ENCODE measurements at places on chromosomes 3 and 15. TPM values are rescaled to one million over a fixed set of nuclear protein-coding genes. Genes with fewer than 3 reads are reported as not detected.

- no peak for DNase-seq
Measured at GRCh38 chr3:161555320-161555719, 58.7 kb downstream of the OTOL1 start.

DNA sequence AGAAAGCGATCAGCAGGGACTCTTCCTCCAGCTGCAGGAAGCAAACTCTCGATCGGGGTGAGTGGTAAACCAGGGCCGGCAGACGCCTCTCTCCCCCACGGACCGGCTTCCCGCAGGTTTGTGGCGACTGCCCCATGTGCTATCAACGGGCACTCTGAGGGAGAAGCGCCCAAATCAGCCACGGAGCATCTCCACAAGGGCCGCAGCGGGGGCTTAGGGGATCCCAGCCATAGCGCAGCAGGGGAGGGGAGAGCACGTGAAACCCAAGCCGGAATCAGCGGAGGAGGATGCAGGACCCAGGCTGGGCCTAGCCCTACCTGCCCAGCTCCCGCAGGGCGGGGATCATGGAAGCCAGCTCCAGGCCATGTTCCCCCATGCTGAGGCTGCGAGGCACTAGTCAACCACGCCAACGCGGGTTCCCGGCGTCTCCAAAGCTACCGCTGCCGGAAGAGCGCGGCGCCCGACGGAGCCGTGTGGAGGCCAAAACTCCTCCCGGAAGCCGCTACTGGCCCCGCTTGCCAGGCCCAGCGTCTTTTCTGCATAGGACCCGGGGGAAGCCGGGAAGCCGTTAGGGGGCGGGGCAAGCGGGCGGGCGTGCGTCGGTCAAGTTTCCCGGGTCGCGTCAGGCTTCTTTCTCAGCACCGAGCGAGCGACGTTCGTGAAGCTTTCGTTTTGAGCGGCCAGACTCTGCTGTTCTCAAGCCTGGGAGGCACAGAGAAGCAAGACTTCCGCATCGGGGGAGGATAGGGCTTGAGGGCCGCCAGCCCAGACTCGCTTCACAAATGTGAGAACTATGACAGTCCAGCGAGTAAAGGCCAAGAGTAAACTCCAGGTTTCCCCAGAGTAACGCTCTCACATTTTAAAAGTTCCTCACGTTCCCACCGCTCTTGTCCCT is at the start of gene ATR:
Gene ATR (minus strand): TSS at position 405 of the 895 bp plus-strand sequence. CDS start 29 bp downstream, at position 376.
- peak; percentile 95 for DNase-seq

- DNase-seq: no peak
Measured at GRCh38 chr15:70854666-70854976, 664 bp upstream of the LARP6 start.

DNA sequence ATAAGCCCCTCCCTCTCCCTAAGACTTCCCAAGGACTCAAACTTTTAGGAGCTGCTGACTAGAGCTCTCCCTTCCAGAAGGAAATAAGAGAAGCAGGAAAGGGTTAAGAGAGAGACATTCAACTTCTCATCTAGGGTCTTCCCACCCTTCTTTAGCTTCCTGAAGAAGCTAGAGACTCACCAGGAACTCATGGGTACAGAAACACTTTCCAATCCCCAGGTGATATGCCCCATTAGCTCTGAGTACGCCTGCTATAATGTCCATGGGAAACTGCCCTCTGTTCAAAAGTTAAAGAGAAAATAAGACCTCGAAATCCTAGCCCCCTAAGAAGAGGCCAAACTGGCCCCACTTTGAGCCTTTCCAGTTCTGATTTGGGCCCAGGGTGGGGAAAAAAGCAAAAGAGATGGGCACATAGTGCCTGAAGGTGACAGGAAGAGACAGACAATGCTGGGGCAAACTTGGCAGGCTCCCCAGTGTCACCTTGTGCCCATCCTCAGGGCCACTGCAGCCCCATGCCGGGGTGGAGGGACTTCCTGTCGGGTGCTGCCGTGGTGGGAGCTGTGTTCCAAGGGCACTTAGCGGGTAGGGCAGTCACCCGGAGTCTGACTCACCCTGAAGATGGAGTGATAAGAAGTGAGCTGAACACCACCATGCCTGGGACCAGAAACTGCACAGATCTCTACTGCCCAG is 29.5 kb downstream of the CCDC12 start:
- no peak for DNase-seq

The AADACL2 gene
- not detected for total RNA-seq

DNA sequence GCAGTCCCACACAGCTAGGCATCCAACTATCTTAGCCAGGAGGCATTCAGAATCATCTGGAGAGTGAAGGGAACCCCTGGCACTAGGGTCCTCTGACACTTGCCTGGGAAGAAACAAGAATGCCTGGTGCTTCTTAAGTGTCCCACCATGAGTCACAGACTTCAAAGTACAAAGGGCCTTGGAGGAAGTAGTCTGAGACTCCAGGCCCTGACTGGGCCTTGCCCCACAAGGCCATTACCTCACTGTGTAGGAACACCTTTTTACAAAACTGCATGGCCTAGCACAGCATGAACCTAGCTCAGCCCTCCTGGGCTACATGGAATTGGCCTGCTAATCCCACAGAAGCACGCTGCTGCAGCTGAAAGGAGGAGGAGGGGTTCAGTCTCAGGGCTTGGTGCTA is 104.5 kb upstream of the SLCO2A1 start:
- DNase-seq: no peak

- DNase-seq: no peak
Measured at GRCh38 chr3:134366221-134366927, 7.9 kb downstream of the AMOTL2 start.

DNA sequence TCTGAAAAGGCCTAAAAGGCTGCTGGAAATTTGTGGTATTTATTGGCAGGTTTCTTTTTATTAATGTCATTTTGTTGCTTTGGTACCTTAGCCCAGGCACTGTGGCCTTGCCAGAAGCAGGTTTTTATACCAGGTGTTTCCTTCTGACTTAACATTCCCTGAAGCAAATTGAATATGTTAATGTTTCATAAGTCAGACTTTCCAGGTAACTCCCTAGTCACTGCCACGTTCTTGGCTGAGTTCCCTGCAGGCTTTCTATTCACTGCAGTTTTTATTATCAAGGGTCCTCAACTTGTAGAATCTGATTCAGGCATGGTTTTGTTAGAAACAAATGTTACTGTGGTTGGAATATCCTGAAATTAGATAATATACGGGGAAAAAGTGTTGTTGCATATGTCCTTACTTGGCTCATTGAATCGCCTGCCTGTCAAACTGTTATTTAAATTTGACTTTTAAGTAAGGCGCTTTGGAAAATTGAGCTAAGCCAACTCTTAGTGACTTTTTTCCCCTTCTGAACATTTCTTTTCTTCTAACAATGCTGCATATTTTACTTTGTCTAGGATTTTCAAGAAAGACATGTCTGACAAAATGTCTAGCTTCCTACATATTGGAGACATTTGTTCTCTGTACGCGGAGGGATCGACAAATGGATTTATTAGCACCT is 22.9 kb downstream of the ITPR1 start:
- no peak for DNase-seq

DNA sequence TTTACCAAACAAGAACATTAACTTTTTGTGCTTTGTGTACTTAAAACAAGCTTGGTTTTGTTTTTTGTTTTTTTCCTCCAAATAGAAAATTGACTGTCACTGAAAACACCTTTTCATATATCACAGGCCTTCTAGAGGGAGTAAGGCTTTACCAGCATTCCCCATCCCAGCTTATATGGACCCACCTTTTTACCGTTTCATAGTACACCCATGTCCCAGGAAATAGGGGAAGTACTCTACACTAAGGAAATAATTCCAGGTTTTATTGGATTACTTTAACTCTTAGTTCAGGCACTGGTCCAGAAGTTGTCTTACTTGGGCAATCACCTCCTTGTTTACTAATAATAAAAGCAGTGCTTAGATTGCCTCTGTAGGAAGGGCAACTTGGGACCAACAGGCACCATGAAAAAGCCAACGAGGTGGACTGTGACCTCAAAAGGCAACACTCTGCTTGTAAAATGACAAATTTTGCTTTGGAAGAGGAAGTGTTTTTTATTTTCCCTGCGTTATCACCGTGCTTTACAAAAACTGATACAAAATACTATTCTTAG is 26.2 kb downstream of the HMG20A start:
- no peak for DNase-seq

DNA sequence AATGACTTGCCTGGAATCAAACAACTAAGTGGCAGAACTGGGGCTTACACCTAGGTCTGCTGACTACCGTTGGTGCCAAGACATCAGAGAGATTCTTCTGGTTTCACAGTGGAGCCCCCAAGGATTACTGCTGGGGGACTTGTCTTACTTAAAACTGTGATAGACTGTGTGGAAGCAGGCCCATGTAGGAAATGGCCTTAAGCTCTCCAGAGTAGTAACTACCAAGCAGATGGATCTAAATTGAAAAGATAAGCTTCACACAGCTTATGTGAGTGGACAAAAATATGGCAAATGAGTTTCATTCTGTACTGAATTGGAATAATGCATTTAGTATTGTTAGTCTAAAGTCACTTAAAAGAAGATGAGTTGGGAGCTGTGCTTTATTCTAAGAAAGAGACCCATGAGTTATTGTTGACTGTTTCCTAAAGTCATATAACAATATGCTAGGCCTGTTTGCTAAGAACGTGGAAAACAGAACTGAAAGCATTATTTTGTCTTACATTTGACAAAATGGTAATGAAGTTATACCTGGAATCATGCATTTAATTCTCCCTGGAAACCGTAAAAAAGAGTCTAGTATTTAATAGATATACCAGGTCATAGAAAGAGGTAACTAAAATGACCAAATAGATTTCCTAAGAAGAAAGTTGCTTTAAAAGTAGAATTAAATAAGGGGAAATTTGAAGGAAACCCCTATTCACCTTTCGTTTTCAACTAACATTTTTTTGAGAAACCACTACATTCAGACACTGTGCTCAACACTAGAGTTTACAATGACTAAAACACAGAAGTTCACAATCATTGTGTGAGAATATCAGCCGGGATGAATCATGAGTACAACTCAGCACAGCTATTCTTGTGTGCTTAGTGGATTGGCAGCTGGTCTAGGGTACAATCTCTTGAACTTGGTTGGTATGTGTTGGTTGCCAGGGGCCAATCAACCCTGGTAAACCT is 13.0 kb upstream of the MAPK6 start:
- DNase-seq: no peak

GRCh38 chr15:89179966-89180875 is 41.2 kb downstream of the RLBP1 start:
- DNase-seq: no peak

- no peak for DNase-seq
Measured at GRCh38 chr3:119891944-119892721, 110.2 kb downstream of the NR1I2 start.

- no peak for DNase-seq
Measured at GRCh38 chr15:81264072-81264857, 59.7 kb downstream of the STARD5 start.

DNA sequence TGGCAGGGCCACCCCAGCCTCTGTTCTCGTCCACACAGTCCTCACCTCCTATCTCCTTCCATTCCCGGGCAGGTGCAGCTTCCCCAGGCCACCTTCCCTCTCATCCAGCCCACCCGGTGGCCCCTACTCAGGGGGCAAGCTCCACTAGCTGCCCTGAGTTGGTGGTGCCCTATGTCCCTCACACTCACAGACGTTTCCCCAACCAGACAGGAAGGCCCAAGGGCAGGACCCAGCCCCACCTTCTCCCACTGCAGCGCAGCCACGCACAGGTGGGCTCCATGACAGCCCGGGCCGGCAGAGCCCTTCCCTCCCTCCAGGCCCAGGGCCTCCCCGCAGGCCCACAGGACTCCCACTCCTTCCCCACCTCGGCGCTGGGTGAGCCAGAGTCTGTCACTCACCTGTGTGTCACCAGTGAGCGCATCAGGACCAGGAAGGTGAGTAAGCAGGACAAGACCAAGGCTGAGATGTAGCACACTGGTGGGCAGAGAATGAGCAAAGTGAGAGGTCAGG is 11.1 kb downstream of the ISLR start:
- DNase-seq: no peak

The FAM3D gene
- 6.3 TPM for total RNA-seq

The MUSTN1 gene
- 2.9 TPM for total RNA-seq

DNA sequence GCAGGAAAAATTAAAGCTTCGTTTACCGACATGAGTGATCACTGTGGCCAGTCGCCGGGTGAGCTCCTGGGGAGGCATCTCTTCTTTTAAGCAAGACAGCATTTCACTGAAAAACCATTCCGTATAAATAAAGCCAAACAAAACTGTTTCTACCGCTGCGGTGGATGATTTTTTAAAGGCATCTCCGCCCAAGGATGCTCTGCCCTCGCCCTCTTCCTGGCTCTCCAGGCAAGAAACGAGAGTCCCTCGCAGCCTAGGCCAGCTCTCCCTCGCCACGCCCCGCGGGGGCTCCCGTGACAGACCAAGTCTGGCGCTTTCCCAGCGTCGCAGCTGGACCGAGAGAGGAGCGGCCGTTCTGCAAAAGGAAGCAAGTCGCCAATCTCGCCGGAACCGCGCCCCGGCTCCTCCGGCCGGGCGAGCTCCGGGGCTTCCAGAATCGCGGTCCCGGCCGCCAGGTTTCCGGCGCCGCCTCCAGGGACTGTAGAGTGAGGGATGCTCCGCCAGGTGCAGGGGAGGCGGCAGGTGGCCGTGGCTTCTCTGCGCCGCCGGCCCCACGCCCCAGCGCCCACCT is 458 bp downstream of the MCF2L2 start:
- peak; percentile 64 for DNase-seq

DNA sequence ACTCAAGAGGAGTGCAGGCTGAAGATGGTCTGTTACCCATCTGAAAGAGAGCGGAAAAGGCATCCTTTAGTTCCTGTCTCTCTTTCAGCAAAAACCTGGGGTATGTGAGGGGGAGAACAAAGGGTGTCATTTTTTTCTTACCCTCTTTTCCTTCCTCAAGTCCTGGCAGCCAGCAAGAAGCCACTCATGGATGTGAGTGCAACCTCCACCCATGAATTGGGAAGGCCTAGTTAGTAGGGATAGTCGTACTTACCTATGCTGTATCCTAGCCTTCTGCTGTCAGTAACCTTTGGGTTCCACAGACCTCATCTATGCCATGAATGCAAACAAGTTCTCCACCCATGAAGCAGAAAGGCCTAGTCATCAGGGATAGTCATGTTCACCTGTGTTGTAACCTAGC is 472.8 kb downstream of the ZIC1 start:
- no peak for DNase-seq

- no peak for DNase-seq
Measured at GRCh38 chr3:119660474-119661440, at the start of gene POPDC2. POPDC2 (minus strand) TSS chr3:119660589; CDS start chr3:119660423, 166 bp downstream.

DNA sequence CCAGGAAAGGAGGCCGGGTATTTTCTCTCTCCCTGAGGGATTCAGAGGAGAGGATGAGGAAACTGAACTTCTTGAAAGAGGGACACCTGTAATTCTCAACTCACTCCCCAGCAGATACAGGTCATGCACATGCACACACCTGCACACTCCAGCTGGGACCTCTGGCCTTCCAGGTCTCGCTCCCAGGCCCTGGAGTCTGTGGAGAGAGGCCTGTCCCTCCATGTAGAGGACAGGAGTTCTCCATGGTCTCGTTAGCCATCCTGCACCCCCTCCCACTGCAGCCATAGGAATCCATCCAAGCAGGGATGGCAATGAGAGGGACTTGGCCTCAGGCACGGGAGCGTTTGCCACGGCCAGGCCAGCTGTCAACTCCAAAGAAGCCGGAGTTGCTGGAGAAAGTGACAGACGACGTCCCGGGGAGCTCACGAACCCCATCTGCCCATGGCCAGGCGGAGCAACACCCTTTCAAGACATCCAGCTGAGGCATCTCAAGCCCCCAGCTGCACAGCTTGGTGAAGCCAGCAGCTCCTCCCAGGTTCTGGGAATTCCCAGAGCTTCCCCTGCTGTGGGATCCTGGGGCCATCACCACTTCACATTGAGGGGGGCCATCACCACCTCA is 223.3 kb downstream of the UACA start:
- no peak for DNase-seq
